Tongue (tissue), 3 donors: ENCODE measurements at places on chromosomes 2 and 18. TPM values are rescaled to one million over a fixed set of nuclear protein-coding genes. Genes with fewer than 3 reads are reported as not detected.

TPGS2 gene
- 50.1 TPM for total RNA-seq

LIMS1 gene
- 79.4 TPM for total RNA-seq

ZNF519 gene
- total RNA-seq = 11.6 TPM

FAM161A gene
- 7.5 TPM for total RNA-seq

ZEB2 gene
- total RNA-seq = 161 TPM

UGT1A10 gene
- not detected for total RNA-seq

ELOA2 gene
- not detected for total RNA-seq

BOLL gene
- total RNA-seq = 2.8 TPM

VWA3B gene
- 0.10 TPM for total RNA-seq

TUBA3D gene
- total RNA-seq = not detected

TP53I3 gene
- total RNA-seq = 29.1 TPM

CAVIN2 gene
- total RNA-seq = 75.5 TPM

LIMS3 gene
- 7.3 TPM for total RNA-seq

MTERF4 gene
- total RNA-seq = 70.9 TPM

ATG16L1 gene
- total RNA-seq = 27.0 TPM

ASAP2 gene
- total RNA-seq = 29.5 TPM

REG3G gene
- total RNA-seq = not detected

ANO7 gene
- 0.10 TPM for total RNA-seq

PSTPIP2 gene
- total RNA-seq = 3.8 TPM

CXCR4 gene
- total RNA-seq = 27.7 TPM

NDUFAF7 gene
- 20.7 TPM for total RNA-seq

CHRNG gene
- 19.5 TPM for total RNA-seq

ASTL gene
- total RNA-seq = not detected
